ENCODE measurements at places on chromosomes 16 and 17.

DNA sequence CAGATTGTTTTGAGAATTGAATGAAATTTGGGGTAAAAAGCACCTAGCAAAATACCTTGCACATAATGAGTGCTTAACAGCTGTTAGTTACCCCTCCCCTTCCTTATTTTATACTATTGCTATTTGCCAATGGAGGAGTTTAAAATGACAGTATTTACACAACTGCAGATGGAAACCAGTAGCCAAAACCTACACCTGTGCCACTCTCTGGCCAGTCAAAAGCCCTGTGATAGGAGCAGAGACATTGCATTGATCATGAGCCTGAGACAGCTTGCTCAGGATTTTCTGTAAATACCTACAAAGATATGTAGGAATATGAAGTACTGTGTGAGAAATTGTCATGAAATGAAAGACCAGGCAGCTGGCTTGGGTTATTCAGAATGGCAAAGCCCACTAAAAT is 115.3 kb upstream of the HLF start:
- no peak for DNase-seq

GRCh38 chr16:78474762-78475161 is 375.3 kb downstream of the WWOX start:
- DNase-seq: no peak

- DNase-seq: no peak
Observed at GRCh38 chr16:61323456-61323855, 712.8 kb downstream of the CDH8 start.

DNA sequence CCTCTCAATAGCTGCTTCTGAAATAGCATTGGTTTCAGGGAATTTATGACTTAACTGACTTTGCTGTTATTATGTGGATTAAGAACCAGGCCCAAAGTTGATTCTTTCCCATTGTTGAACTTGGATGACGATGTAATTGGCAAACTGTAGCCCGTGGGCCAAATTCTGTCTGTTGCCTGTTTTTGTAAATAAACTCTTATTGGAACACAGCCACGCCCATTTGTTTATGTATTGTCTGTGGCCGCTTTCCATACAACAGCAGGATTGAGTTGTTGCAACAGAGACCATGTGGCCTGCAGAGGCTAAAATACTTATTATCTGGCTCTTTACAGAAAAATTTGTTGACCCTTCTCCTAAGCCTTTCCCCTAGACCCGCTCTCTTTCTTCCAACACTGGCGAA is 31.6 kb downstream of the NTN1 start:
- DNase-seq: no peak

GRCh38 chr17:57308543-57309186 is 52.3 kb downstream of the MSI2 start:
- DNase-seq: no peak

DNA sequence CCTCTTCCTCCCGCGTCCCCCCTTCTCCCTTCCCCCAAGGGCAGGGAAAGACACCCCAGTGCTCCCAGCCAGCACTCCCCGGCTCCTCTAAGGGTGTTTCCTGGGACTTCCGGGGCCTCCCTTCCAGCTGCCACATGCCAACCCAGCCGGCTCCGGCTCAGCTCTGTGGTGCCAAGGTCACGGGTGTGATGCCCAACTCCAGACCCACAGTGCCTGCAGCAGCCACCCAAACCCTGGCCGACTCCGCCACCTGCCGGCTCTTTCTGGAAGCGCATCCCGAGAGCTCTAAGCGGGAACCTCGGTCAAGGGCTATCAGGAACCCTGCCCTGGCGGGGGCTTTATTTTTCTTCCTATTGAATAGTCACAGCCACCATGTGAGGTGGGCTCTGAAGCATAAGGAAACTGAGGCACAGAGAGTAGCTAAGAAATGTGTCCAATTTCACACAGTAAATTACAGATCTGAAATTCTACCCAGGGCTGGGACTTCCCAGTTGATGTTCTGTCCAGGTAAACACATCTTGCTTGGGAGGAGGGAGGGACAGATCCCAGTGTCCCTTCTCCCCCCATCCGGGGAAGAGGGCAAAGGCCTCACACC is 3.3 kb upstream of the PPP1R1B start:
- DNase-seq: peak; percentile 95

DNA sequence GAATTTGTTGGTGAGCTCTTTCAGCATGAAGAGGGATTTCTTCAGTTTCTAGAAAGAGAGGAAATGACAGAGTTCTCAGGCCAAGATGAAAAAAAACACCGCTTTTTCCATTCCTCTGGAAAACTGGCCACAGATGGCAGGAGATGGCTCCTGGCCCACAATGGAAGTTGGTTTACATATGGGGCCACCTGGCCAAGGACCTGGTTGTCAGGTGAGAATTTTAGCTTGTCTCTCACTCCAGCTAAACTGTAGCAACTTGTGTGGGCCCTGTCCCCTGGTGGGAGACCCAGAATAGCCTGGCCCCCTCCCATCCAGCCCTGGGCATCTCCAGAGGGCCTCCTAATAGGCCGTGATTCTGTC is 33.6 kb downstream of the LGALS9 start:
- DNase-seq: no peak

GRCh38 chr16:2526135-2526534 is 5.1 kb downstream of the CEMP1 start:
- DNase-seq: peak; percentile 74

- no peak for DNase-seq
Observed at GRCh38 chr16:8430401-8430800, 159.9 kb downstream of the TMEM114 start.

DNA sequence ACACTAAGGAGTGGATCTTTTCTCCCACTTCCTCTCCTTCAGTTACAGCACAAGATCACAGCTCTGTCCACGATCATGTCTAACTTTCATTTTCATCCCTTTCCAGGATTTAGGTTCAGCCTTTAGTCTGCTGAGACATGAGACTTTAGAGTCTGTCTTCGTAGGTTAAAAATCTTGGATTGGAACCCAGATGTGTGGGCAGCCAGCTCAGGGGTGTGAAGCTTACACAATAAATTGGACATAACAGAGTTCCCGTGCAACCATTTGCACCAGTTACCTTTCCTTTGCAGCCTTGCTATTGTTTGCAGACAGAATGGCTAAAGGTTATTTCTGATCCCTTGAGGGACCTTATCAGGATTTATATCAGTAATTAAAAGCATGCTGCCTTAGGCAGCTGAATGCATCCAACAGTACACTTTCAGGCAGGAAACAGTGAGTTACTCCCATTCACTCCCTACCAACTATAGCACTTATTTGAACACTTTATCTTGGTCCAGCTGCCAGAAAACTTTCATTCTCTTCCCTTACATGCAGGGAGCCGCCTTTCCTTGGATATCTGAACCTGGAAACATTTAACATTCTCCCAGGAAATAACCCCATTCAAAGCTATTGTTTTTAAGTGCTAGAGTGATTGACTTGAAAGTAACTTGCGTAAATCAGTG is 87.3 kb downstream of the TMEM100 start:
- DNase-seq: no peak

GRCh38 chr17:40325156-40326013 is 16.4 kb downstream of the RARA start:
- DNase-seq: no peak

- DNase-seq: no peak
Observed at GRCh38 chr16:86500708-86501510, 9.4 kb upstream of the FOXF1 start.

- no peak for DNase-seq
Observed at GRCh38 chr16:71520550-71520949, 5.7 kb upstream of the CHST4 start.

DNA sequence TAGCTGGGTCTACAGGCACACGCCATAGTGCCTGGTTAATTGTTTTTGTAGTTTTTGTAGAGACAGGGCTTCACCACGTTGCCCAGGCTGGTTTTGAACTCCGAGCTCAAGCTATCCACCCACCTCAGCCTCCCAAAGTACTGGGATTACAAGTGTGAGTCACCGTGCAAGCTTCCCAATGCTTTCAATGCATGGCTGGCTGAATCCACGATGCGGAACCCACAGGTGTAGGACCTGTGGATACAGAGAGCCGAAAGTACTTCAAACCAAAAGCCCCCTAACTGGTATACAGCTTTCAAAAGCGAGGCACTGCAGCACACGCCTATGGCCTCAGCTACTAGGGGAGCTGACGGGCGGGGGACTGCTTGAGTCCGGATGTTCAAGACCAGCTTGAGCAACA is 44.8 kb downstream of the METTL16 start:
- DNase-seq: no peak

GRCh38 chr17:75553295-75554110 is 28.0 kb downstream of the LLGL2 start:
- DNase-seq: no peak

DNA sequence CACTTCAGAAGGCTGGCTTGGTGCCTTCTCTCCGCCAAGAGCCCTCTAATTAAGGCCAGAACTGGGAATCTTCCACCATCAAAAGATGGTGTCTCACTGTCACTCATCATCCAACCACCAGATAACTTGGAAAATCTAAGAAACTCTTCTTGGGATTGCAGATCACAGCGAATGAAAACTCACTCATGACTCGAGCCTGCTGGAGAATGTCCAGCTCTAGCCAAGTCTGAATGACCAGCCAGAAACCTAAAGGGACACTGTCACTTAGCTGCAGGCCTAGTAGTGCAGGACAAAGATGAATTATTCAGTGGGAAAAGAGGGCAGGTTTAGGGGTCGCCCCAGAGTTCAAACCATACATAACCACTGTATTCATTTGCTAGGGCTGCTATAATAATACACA is 107.8 kb downstream of the XYLT1 start:
- no peak for DNase-seq

DNA sequence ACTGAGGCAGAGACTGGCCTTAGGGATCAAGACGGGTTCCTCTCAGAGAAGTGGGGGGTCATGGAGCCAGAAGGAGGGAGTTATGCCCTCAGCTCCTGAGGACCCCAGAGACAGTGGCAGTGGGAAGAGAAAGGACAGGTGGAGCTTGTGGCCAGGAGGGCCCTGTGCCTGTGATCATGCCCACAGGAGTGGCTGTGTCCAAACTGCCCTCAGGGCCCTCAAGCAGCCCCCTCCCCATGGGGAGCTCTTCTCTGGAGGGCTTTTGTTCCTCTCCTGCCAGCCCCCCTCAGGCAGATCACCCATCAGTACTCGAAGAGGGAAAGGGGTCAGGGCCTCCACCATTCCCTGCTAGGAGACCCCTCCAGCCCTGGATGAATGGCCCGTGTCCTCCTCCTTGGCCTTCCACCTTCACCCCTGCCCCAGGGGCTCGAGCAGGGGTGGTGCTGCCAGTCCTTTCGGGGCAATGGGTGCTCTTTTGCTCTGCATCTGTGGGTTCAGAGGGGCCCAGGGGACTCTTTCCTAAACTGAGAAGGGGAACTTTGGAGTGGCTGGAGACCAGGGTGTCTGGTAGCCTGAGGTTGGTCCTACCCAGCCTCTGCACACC is 52.7 kb downstream of the BEAN1 start:
- no peak for DNase-seq

GRCh38 chr16:60991886-60992285 is 1044.4 kb downstream of the CDH8 start:
- DNase-seq: no peak

- no peak for DNase-seq
Observed at GRCh38 chr17:59888145-59888750, 4.5 kb downstream of the TUBD1 start.

GRCh38 chr16:22938647-22939046 is 124.7 kb downstream of the HS3ST2 start:
- no peak for DNase-seq

DNA sequence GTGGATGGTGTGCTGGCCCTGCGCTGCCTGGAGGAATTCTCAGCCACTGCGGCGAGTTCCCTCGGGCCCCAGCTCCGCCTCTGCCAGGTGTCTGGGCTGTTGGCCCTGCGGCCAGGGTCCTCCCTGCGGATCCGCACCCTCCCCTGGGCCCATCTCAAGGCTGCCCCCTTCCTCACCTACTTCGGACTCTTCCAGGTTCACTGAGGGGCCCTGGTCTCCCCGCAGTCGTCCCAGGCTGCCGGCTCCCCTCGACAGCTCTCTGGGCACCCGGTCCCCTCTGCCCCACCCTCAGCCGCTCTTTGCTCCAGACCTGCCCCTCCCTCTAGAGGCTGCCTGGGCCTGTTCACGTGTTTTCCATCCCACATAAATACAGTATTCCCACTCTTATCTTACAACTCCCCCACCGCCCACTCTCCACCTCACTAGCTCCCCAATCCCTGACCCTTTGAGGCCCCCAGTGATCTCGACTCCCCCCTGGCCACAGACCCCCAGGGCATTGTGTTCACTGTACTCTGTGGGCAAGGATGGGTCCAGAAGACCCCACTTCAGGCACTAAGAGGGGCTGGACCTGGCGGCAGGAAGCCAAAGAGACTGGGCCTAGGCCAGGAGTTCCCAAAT is 1.3 kb upstream of the TNFSF13 start:
- DNase-seq: peak; percentile 65

GRCh38 chr16:57159447-57159846 is 26.4 kb downstream of the PSME3IP1 start:
- no peak for DNase-seq

DNA sequence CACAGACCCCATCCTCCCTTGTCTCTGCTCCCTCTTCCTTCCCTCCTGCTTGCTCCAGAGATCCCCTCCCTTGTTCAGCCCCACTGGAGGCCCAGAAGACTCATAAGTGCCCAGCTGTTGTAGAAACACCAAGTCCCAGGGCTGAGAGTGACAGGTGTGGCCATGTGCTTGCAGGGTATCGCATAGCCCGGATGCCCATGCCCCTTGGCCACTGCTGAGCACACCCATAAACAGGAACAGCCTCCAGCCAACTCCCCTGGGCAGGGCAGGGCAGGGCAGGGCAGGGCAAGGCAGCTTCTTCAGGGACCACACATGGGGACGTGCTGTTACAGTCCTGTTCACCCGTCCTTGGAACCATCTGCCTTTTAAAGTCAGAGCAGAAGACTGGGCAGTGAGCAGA is 2.0 kb downstream of the CACNG1 start:
- DNase-seq: no peak

GRCh38 chr16:17364319-17365210 is 106.2 kb downstream of the XYLT1 start:
- no peak for DNase-seq

DNA sequence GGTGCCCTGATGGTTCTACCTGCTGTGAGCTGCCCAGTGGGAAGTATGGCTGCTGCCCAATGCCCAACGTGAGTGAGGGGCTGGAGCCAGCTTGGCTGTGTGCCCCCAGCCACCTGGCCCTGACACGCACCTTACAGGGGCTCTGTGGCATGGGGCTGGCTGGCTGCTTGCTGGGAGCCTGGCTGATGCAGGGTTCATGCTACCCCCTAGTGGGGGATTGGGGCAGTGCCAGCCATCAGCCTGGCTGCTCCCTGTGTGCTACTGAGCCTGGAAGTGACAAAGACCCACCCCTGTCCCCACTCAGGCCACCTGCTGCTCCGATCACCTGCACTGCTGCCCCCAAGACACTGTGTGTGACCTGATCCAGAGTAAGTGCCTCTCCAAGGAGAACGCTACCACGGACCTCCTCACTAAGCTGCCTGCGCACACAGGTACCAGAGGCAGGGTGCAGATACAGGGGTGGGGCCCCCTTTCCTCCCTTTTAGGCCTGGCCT is 5.7 kb downstream of the GRN start:
- peak; percentile 83 for DNase-seq
